ENCODE measurements at places on chromosomes 2 and 18.
A peak's percentile ranks its signal among the peaks of the same experiment; 100 is the strongest.

- DNase-seq = no peak
These were observed 813 bp downstream of the NDC80 start for GRCh38 chr18:2572171-2572569.

DNA sequence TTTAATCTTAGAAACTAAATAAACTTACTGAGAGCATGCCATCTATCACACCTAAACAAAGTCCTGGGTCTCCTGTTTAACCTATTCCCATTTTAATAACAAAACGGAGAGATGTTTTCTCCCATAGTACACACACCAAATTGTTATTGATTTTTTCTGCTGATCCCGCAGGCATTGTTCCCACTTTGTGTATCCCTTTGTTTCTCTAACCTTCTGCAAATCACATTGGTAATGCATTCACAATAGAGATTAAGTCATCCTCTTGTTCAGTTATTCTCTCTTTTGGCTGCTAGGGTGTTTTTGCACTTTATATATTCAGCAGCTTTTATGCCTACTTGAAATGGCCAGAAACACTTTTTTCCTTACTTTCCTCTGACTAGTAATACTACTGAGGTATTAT is 1071.9 kb upstream of the CDH2 start:
- DNase-seq = no peak

DNA sequence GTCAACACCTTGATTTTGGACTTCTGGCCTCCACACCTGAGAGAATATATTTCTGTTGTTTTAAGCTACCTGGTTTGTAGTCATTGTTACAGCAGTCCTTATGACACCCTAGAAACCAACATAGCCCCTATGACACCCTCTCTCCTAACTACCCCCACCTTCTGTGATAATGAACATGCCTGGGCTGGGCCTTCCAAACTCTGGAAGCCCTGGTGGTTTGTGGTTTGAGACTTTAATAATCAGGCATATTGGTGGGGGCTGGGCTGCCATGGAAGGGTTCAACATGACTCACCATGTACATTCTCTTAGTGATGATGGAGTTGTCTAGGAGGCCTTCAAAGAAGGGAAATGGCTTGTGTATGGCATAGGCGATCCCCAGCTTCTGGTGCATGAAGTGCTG is 3.3 kb downstream of the SP110 start:
- no peak for DNase-seq

GRCh38 chr2:188664416-188664815 is 309.8 kb upstream of the COL3A1 start:
- no peak for DNase-seq

DNA sequence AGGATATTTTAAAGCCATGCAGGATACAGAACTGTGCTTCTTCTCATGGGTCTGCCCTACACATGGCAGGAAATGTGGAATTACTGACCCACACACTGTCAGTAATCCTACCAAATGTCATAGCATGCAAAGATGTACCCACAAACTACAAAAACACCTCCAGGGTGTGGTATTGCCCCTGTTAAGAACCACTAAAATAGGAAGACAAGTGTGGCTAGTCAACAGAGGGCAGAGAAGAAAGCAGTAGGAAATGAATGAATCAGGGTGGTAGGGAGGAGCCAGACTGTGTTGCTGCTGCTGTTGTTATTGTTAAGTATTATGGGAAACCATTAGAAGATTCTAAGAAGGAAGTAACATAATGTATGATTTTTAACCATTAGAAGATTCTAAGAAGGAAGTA is 556.7 kb upstream of the ACVR2A start:
- DNase-seq = no peak

DNA sequence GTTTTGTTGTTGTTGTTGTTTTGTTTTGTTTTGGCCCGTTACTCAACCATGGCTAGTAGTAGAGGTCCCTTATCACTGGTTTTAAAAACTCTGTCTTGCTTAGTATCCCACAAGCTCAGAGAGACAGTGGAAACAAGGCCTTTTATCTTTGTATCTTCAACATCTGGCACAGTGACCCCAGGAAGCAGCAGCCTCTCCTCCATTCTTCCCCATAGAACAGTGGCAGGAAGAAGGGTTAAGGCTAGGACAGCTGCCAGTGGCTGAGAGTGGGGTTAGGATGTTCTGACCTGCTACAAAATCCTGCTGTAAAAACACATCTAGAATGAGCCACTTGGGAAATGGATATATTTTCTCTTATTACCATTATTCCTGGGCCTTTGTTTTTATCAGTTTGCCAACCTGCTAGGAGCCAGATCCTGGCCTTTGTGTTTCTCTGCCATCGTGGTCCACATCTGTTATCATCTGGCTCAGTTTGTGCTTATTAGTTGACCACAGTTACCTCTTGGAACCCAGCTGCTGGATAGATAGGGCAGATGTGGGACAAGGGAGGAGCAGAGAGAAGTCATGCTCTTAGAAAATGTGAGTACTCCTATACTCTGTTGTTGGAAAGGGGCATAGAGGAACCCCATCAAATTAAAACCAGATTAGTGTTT is 246.8 kb downstream of the AGPS start:
- no peak for DNase-seq

DNA sequence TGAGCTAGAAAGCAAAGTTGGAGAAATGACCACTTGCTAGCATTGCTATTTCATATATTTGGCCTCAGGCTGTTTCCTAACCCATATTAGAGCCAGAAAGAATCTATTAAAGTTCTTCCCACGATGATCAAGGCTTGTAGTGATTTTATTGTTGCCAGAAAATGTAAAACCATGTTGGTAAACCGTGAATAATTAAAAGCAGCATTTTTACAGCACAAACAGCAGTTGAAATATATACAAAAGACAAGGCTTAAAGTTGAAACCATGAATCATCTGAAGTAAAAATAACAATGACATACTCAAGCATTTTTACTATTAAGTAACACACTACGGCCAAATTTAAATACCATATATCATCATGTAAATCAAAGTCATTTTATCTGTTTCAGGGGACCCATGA is 27.7 kb upstream of the DSC3 start:
- no peak for DNase-seq

- DNase-seq = no peak
These were observed 101.5 kb downstream of the ZNF521 start for GRCh38 chr18:25250474-25250851.

- DNase-seq = peak; percentile 5
These were observed 38.4 kb downstream of the ABCB11 start for GRCh38 chr2:168992591-168993349.

DNA sequence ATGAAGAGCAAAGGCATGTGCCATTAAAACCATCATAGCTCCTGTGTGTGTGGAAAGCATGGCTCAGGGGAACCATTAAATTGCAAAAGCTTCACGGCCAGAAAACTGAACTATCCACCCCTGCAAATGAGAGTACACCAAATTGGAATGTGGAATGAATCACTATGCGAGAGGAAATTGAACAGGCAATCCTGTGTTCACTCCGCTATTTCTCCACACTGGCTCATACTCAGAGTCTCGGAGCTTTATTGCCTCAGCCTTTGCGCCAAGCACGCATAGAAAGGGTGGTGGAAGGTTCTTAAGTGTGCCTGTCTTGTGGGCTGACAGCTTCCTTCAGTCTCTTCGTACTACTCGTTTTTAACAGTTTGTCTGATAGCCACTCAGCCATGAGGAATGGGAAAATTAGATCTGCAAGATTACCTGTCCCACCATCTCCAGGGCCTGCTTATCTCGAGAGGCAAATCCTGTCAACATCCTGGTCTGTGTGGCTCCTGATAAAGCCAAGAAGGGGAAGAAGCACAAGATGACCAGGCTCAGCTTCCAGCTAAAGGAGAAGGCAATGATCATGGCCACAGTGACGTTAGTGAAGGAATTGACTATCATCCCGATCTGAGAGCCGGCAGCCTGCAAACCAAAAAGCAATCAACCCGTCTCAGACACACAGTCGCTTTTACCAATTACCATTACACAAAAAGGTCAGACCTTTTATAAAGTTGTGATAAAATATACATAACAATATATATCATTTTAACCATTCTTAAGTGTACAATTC is 34.9 kb downstream of the G6PC2 start:
- no peak for DNase-seq

DNA sequence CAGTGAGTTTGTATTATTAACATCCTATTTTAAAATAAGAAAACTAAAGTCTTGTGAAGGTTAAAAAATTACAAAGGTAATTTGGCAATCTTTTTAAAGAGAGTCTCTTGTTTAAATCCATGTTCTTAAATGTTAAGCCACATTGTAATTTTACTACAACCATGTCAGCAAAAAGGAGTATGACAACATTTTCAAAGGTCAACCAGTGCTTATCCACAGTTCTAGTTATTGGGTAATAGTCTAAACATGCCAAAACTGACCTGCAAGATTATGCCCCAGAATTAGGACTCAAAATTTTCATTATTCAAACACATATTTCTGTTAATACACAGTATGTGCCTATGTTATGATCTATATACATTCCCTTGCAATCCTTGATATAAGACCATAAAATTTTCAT is 1312.6 kb upstream of the CHAC2 start:
- no peak for DNase-seq

DNA sequence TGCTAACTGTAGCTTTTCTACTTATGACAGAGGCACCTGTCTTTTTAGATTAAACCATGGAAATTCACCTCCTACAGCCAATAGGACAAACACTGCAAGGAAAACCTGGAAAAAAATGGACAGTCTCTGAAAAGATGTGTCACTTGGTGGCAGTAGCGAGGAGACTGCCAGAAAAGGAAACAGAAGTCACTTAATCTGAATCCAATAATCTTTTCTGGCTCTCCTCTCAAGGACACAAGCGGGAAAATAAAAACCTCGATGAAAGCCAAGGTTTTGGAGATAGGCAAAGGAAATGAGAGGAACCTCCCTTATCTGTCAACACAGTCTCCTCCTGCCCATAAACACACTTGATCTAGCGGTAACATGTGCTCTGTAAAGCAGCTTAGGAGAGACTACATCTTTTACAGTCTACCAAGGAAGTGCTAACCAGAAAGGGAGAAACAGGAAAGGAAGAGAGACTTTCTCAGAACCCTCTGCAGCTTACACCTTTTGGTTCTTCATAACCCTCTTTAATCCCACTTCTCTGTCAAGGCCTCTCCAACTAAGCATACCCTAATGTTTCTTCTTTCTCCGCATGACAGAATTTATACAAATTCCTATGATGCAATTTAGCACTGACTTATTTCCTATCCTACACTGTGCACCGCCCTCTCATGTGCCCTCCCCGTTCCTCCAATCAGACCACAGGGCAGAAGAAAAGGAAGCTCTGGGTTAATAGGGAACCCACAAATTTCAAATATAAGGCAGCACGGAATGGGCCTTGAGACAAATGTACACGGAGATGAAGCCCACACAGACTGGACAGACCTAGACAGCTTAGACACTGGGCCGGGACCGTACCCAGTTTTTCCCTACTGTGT is 52.8 kb downstream of the CLASP1 start:
- peak; percentile 54 for DNase-seq

GRCh38 chr2:70258532-70258875 is 567 bp downstream of the PCYOX1 start:
- DNase-seq = peak; percentile 59

- DNase-seq = no peak
These were observed 33.8 kb upstream of the ROCK1 start for GRCh38 chr18:21145371-21145770.

GRCh38 chr2:12589802-12590320 is 126.9 kb upstream of the TRIB2 start:
- no peak for DNase-seq

GRCh38 chr18:62126737-62127136 is 60.1 kb downstream of the PIGN start:
- no peak for DNase-seq

DNA sequence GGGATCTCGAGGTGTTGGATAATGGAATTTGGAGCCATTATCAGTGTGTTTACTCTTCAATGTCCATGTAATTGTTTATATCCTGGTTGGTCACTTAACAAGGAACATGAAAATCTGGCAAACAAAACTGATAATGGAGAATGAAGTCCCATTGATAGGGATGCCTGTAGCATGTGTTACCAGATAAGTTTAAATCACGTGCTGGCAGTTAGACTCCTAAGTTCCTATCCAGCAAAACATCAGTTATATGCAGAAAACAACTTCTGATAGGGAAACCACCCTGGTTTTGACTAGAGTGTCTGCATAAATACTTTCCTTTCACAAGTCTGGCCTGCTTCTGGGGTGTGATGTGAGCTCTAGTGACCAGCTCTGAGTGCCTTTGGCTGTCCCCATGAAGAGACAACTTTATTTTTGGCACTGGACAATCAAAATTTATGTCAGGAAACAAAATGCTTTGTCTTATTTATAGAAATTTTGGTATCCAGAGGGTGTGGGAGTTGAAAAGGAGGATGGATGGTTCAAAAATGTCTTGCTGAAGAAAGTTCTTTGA is 82.0 kb downstream of the FHOD3 start:
- DNase-seq = no peak

DNA sequence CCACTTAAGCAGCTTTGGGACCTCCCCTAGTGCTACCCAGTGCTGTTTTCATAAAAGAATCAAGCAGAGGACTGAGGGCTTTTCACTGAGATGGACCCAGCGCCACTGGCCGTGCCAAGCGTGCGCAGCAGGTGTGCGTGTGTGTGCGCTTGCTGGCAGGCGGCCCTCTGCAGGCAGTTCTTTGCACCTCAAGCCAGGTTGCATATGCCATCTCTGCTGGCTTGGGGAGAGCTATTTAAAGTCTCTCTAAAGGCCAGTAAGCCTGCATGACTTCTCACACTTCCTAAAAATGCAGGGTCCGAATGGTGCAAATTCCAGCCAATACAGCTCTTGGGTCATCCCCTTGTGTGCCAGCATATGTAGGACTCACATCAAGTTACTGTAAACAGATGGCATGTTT is 255.5 kb downstream of the RNF152 start:
- no peak for DNase-seq

GRCh38 chr2:175203621-175204496 is 22.3 kb upstream of the ATP5MC3 start:
- DNase-seq = peak; percentile 66

- no peak for DNase-seq
These were observed 137.9 kb downstream of the GPD2 start for GRCh38 chr2:156574112-156574511.

DNA sequence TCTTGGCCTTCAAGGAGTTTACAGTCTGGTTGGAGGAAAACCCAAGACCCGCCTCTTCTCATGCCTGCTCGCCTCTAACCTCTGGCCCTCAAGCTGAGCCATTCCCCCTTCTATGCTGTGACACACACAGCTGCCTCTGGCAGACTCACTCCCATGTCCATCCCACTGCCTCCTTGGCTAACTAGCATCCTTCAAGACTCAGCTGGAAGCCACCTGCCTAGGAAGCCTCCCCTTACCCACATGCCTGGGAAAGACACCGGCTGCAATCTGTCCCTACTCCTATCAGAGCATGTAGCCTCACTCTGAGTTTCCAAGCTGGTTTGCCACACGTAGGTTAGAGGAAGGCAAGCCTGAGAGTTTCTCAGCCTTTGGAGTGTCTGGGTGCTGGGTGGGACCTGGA is 6.9 kb upstream of the MGAT4A start:
- no peak for DNase-seq

- DNase-seq = no peak
These were observed 70.1 kb downstream of the DGKD start for GRCh38 chr2:233424154-233424951.

- DNase-seq = no peak
These were observed 46.4 kb downstream of the SLC25A12 start for GRCh38 chr2:171847627-171848026.
